ENCODE measurements at places on chromosomes 6 and 20. TPM values are rescaled to one million over a fixed set of nuclear protein-coding genes. Genes with fewer than 3 reads are reported as not detected.

ADGRF1 gene
- 5.5 TPM for total RNA-seq

TSPO2 gene
- total RNA-seq = not detected

CARMIL1 gene
- 13.7 TPM for total RNA-seq

ASIP gene
- not detected for total RNA-seq

DNA sequence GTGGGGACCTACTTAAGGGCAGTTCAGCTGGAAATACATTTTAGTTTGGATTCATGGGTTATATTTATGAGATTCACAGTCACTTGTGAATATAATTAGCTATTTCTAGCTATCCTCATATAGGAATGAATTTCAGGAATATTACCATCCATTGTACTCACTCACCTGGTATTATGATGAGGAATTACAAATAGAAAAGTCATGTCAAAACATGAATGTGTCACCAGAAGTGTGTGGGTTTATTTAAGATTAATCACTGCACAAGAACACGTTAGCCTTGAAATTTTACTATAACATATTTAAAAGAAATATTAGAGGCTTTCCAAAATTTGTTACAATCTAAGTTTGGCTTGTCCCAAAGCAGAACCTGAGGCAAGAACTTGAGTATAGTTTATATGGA is 510.5 kb downstream of the PHF3 start:
- DNase-seq = peak; percentile 95

DNA sequence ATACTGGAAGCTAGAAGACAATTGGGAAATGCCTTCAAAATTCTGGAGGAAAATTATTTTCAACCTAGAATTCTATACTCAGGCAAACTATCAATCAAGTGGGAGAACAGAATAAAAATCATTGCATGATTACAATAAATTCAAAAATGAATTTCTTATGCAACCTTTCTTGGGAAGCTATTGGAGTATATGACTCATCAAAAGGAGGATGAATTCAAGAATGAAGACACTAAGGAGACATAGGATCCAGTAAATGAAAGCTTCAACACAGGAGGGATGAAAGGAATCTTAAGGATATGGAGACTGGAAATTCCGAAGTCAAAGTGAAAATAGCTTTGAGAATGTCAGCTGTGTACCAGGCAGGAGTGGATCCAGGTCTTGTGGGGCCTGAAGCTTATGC is 12.6 kb upstream of the UBR2 start:
- peak; percentile 21 for DNase-seq

- DNase-seq = peak; percentile 45
Measured at GRCh38 chr20:52785679-52786078, 186.5 kb upstream of the TSHZ2 start.

- DNase-seq = peak; percentile 26
Measured at GRCh38 chr6:38420207-38420606, 219.5 kb downstream of the BTBD9 start.

DNA sequence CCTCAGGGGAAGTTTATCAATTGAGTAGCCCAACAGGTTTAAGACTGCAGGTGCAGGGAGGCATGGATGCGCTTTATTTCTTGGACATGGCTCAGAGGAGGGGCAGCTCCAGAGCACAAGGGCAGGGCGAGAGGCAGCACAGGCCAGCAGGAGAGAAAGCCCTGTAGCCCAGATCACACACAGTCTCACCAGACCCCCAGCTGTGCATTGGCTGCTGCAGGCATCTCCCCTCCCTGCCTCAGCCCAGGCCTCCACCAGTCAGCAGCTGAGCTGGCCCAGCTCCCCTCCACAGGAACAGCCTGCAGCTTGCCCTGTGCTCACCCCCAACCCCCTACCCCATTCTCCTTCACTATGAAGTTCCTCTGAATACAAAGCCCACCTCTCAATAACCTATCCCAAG is 24.7 kb downstream of the MRPL14 start:
- DNase-seq = no peak

- DNase-seq = peak; percentile 17
Measured at GRCh38 chr6:81172056-81172740, 580.3 kb downstream of the TENT5A start.

GRCh38 chr20:13822459-13822858 is 37.6 kb downstream of the NDUFAF5 start:
- DNase-seq = peak; percentile 4

All from bronchial epithelial cell (primary cell).